ENCODE measurements at places on chromosomes 5 and 9.
A peak's percentile ranks its signal among the peaks of the same experiment; 100 is the strongest.

DNA sequence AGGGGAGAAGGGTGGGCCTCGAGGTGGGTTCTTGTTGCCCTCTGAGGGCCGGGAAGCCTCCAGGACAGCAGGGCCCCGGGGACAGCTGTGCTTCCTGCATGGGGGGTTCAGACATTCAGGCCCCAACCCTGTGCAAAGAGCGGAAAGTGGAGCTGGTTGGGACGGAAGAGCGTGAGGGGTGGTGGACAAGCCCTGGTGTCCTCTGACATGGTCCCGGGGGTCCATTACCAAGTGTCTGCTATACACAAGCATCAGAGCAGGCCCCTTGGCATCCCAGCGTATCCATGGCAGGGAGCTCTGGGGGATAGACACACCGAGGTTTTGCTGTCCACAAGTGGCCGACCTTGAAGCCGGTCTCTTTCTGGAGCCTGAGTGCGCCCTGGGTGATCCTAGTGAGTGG, 9.3 kb downstream of the PLPP7 start:
- DNase-seq, result no peak

DNA sequence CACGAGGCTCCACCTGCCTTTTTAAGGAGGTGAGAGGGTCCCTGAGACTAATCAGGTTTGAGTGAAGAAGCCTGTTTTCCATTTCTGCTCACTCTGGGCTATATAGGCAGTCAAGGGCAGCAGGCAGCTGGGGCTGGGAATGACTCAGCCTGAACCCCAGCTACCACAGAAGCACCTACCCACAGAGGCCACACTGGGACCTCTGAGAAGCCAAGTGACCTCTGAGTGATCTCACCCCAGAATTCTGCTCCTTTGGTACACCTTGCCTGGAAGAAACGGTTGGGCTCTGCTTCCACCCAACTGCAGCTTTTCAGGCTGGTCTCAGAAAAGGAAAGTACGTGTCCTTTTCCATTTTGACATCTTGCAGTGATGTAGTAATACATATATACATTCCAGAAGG, 6.8 kb downstream of the FAM219A start:
- DNase-seq, result no peak

GRCh38 chr9:83992407-83992806, 11.8 kb downstream of the RMI1 start:
- peak; percentile 71 for DNase-seq

- DNase-seq, result no peak
Observed at GRCh38 chr5:14417792-14418765, 163.5 kb upstream of the OTULINL start.

- DNase-seq, result no peak
Observed at GRCh38 chr5:142618130-142618523, 67.8 kb downstream of the FGF1 start.

- DNase-seq, result peak; percentile 61
Observed at GRCh38 chr5:176578391-176578808, 29.3 kb downstream of the CDHR2 start.

DNA sequence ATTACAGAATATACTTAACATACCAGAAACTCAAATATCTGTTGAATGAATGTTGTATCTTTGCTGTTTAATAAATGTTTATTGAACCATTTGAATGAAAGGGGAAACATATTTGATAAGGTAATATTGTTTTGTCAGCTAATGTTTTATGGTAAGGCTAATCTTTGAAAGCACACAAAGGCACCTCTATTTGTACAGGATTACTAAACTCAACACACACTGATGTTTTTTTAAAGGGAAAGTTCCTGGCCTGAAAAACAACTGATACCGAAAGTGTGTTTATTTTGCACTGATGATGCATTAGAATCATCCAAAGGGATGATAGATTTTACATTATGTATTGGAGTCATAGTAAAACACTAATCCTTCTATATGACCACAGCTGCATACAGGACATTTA, 82.5 kb downstream of the ADCY2 start:
- DNase-seq, result peak; percentile 30

- DNase-seq, result peak; percentile 16
Observed at GRCh38 chr5:138230981-138231589, 18.0 kb upstream of the CDC23 start.

DNA sequence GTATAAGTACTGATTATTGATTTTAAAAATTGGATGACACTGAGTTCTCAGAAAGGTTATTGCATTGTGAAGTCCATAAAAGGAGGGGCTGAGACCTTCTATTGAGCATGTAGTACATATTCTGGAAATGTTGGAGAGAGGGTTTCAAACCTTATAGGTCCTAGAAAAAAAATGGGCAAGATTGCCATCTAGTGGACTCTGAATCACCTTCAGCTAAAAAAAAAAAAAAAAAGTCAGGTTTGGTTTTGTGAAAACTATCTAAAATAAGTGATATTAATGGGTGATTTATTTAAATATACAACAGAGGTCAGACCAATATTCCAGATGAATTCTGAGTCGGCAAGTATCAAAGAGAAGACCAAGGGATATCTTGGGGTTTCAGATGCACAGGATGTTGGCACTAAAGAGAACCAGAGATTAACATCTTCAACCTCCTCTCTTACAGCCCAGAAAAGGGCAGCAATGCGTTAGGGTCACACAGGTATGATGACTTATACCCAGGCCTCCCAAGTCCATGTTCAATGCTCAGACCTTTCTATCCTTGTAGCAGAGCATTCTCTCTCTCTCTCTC, 109.8 kb upstream of the NMUR2 start:
- no peak for DNase-seq

DNA sequence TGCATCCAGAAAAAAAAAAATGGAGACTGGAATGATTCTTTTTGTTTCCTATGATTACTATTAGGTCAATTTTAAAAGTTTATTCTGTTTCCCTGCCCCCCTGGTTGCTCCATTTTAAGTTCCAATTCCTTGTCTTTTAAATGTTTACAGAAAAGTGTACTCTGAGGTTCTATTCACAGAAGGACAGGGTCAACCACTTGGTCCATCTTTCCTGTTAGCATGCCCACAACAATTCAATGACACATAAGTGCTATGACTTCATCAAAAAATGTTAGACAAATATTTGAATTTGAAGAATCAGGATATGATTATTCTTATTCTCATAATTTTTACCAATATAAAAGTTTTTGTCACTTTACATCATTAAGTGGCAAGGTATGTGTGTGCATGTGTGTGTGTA, 123.7 kb downstream of the PDE4D start:
- no peak for DNase-seq

DNA sequence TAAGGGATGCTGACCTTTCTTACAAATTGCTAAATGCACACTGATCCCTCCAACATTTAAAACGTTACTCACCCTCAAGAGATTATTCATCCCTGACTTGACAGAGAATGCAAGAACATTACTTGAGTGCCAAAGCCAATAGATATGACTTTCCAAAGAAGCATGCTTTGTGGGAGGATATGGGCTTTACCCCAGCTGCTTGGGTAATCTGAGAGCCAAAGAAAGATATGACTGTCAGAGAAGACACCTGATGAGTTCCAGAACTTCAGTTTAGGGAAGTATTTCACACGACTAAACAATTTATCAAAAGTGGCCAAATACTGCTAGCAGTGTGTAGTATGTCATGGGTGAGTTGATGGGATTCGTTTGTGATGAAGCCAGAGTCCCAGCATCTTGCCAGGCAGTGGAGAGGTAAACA, 7.4 kb upstream of the SPDL1 start:
- no peak for DNase-seq

DNA sequence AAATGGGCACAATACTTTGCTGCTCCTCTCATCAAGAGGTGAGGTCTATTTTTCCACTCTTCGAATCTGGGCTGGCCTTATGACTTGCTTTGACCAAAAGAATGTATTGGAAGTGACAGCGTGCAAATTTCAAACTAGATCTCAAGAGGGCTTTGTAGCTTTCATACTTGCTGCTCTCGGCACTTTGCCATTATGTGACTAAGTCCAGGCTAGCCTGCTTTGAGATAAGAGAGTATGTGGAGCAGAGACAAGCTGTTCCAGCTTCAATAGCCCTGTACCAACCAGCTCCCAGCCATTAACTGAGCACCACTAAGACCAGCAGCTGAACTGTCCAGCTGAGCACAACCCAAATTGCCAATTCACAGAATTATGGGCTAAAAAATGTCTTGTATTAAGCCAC, 124.6 kb downstream of the ACER2 start:
- no peak for DNase-seq

DNA sequence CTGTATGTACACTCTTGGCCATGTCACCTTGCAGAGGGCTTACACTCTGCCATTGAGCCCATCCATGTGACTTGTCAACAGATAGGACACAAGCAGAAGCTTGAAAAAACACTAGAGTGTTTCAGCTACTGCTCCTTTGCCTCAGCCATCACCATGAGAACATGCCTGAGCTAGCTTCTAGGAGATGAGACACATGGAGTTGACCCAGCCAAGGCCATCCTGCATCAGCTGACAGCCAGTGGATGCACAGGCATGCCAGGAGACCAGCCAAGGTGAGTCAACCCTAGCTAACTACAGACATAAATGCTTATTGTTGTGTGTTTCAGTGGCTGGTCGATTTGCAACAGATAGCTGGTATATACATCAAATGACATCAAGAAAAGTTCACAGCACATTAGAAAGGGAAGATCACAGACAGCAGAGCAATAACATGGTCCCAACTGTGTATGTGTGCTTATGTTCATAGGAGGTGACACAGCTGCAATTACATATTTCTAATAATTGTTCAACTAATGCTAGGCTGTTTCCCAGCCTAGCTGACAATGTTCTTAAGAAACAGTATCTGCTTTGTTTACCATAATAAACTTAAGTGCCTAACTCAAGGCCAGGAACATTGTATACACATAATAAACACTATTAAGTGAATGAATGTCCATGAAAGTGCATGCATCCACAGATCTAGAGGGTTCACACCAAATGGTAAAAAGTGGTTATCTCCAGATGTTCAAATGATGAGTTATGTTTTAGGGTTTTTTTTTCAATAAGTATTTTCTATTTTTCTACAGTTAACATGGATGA, 105.7 kb downstream of the SPOCK1 start:
- DNase-seq, result no peak

GRCh38 chr9:135926402-135927194, 19.3 kb upstream of the CAMSAP1 start:
- no peak for DNase-seq

DNA sequence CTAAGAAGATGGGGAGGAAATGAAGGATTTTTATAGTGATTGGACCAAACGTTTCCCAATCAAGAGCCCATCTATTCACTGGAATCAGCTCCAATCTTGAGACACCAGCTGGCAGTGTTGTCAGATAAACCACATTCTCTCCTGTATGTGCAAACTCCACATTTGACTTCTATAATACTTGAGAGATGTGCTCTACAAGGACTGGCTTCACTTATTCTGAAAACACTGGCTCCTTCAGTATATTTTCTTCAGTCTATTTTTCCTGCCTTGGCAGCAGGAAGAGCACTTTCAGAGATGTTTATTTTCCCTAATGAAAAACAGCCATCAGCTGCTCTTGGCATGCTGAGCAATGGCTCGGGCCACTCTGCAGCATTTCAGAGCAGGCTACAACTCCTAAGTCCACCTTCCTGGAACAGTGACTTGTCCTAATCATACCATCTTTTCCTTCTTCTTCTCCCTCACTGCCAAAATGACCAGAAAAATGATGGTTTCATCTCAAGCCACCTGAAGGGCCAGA, 96.9 kb upstream of the FSTL4 start:
- DNase-seq, result no peak

GRCh38 chr5:67543720-67544270, 347.2 kb upstream of the CD180 start:
- no peak for DNase-seq

- no peak for DNase-seq
Observed at GRCh38 chr5:123093601-123094236, 4.7 kb downstream of the PRDM6 start.

GRCh38 chr5:174935854-174936474, 211.6 kb downstream of the MSX2 start:
- peak; percentile 43 for DNase-seq

GRCh38 chr5:93279296-93279963, 301.6 kb downstream of the NR2F1-AS1 start:
- no peak for DNase-seq

GRCh38 chr9:5650356-5651105, 21.6 kb downstream of the RIC1 start:
- no peak for DNase-seq

GRCh38 chr5:36073595-36074216, 7.0 kb upstream of the UGT3A2 start:
- DNase-seq, result peak; percentile 23

GRCh38 chr9:29297592-29297991, 1724.3 kb upstream of the C9orf72 start:
- DNase-seq, result no peak

DNA sequence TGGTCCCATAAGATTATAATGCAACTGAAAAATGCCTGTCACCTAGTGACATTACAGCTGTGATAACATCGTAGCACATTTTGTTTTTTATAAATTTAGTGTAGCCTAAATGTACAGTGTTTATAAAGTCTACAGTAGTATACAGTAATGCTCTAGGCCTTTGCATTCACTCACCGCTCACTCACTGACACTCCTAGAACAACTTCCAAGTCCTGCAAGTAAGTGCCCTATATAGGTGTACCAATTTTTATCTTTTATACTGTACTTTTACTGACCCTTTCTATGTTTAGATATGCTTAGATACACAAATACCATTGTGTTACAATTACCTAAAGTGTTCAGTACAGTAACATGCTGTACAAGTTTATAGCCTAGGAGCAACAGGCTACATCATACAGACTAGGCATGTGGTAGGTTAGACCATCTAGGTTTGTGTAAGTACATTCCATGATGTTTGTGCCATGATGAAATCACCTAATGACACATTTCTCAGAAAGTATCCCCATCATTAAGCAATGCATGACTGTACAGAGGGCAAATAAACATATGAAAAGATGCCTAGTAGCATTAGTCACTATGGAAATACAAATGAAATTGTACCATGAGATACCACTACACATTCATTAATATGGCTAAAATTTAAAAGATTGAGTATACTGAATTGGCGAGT, 127.6 kb downstream of the TRPM6 start:
- DNase-seq, result no peak

GRCh38 chr5:32001707-32002106, 172.4 kb downstream of the GOLPH3 start:
- no peak for DNase-seq

- no peak for DNase-seq
Observed at GRCh38 chr5:8491254-8491653, 622.3 kb downstream of the MTRR start.

GRCh38 chr5:11335881-11336760, 568.1 kb downstream of the CTNND2 start:
- no peak for DNase-seq

- DNase-seq, result no peak
Observed at GRCh38 chr9:107994648-107995047, 505.1 kb upstream of the KLF4 start.

GRCh38 chr9:81849631-81850259, 78.5 kb upstream of the SPATA31D4 start:
- no peak for DNase-seq

DNA sequence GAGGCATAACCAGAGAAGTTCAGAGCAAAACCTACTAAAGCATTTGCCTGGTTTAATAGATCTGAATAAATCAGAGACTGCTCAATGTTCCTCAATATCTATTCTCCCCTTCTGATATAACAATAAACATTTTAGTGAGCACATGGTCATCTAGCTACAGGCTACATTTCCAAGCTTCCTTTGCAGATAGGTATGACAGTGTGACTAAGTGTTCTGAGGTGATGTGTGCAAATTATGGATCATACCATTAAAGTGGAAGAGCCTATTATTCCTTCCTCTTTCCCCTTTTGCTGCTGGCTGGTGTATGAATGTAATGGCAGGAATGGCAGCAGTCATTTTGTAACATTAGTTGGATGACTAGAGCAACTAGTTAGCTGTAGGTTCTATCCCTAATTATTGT, 285.8 kb upstream of the RASA1 start:
- no peak for DNase-seq
